ENCODE measurements at places on chromosomes 1 and 21.
A peak's percentile ranks its signal among the peaks of the same experiment; 100 is the strongest.

DNA sequence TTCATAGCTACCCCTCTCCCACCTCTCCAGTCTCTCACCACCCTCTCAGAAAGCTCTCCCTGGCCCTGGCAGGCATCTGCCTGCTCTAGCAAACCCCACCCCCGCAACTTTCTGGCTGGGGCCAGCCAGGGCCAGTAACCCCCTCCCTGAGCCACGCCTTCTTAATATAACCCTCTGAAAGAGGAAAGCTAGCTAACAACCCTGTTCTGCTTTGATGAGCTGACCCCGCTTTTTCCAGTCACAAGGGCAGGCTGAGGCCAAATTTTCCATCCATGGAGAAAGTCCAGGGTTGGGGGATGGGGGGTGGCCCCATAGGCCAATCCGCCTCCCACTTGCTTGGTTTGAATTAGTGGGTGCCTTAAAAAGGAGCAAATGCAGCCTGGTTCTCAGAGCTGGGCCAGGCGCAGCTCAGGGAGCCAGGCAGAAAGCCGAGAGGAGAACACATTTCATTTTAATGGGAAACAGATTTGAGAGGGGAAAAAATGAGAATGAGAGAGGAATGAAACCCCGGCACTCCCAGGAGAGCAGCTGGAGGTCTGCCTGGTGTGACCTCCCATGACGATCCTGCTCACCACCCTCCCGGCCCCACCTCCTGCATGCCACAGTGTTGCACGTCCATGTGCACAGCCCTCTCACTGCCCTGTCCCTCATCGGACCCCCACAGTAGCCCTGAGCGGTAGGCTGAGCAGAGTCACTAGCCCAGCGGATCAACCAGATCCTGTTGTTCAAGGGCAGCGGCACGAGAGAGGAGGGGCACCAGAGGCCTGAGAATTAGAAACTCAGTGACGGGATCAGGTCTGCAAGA, 62.3 kb downstream of the OPTC start:
- DNase-seq = no peak

GRCh38 chr1:150566589-150567340, 12.6 kb downstream of the MCL1 start:
- peak; percentile 12 for DNase-seq

GRCh38 chr1:40583980-40584379, 52.5 kb downstream of the ZNF684 start:
- DNase-seq = no peak

GRCh38 chr1:205543351-205544301, 39.2 kb downstream of the CDK18 start:
- DNase-seq = peak; percentile 96

- DNase-seq = peak; percentile 23
Measured at GRCh38 chr1:87684713-87685205, 356.1 kb downstream of the LMO4 start.

GRCh38 chr1:9417695-9418094, 121.6 kb upstream of the SLC25A33 start:
- no peak for DNase-seq
